ENCODE measurements at places on chromosomes 3 and 15. TPM values are rescaled to one million over a fixed set of nuclear protein-coding genes. Genes with fewer than 3 reads are reported as not detected.

CELSR3 gene
- total RNA-seq = 0.34 TPM

INSYN1 gene
- total RNA-seq = 20.9 TPM

C3orf70 gene
- total RNA-seq = 1.9 TPM

COL6A6 gene
- total RNA-seq = 0.57 TPM

MCF2L2 gene
- 1.4 TPM for total RNA-seq

- H3K36me3 ChIP-seq = no peaks in the 10 kb centered on the region
- peaks cover 11% of the 10 kb centered on the region for H3K4me1 ChIP-seq
- no peaks in the 10 kb centered on the region for H3K27me3 ChIP-seq
- no peak overlapping the region for H3K27ac ChIP-seq
- DNase-seq = no peak
Measured at GRCh38 chr15:86163816-86164215, 84.1 kb downstream of the AGBL1 start.

DNA sequence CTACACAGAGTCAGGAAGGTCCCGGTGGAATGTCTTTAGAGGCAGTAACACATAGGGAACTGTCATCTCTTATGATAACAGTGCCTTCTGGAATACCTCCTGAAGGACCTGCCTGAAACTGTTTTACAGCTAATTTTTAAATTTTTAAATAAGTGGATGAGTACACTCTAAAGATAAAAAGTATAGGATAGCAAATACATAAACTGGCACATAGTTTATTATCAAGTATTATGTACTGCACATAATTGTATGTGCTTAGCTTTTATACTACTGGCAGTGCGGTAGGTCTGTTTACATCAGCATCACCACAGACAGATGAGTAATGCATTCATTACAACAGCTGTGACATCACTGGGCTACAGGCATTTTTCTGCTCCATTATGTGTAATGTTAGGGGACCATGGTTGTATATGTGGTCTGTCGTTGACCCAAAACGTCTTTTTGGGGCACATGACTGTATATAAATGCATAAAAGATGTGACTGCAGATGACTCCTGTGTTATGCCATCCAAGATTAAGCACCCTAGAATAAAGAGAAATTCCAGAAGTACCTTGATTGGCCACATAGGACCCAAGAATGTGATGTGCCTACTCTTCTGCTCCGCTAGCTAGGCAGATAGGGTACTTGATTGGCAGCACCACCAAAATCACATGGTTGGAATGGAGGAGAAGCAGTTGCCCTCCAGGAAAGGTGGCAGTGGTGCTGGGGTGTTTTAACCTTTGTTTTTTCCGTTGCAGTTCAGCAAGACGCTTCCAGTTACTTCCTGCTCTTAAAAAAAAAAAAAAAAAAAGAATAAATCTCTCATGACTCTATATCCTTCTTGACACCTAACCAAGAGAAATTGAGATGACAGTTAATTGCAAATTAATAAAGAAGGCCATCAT, 3.3 kb downstream of the VPS8 start:
- H3K27ac ChIP-seq = no peak overlapping the region
- H3K36me3 ChIP-seq = no peaks in the 10 kb centered on the region
- DNase-seq = no peak
- H3K27me3 ChIP-seq = no peaks in the 10 kb centered on the region
- H3K4me1 ChIP-seq = peaks cover 5% of the 10 kb centered on the region

DNA sequence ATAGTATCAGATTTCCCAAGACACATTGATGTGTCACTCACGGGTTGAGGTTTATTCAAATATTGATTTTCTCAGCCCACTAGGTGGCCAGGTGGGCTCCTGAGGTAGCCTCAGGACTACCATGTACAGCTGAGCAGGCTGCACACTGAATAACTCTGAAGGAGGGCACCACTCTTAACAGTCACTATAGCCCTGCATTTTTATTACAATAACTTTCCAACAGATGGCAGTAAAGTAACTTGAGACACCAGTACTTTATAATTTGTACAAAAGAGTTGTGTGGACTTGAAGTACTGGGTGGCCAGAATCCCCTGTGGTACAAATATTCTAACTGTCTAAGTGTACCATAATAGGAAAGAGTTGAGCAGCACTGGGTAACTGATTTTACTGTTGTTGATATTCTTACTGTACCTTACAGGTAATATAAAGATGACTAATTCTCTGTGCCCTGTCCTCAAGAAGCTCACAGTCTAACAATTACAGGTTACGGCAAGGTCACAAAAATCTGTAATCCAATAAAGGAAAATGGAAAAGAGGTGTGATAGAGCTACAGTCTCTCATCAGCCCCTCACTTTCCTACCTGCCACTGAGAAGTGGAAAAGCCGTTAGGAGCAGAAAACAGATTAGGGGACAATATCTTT, 76.0 kb downstream of the ETFA start:
- no peaks in the 10 kb centered on the region for H3K4me1 ChIP-seq
- peaks cover 10% of the 10 kb centered on the region for H3K36me3 ChIP-seq
- H3K4me3 ChIP-seq = no peak overlapping the region

DNA sequence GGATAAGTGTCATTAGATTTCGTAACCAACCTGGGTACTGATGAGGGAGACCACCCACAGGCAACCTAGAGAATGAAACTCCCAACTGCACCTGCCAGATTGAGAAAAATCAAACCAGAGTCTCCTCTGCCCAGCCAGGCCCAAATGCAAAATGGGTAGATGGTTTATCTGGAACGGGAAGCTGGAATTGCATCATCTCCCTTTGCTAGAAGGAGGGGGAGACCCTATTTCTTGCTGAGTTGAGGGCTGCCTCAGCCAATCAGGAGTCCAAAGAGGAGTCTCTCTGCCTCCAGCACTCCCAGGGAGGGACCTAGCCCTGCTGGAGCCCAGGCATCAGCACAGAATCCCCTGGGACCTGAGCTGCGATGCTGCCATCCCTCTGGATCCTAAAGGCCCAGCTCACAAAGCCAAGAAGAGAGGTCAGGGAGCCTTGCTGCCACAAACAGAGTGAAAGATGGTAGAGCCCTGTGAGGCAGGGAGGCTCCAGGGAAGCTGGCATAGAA, 8.1 kb downstream of the RMDN3 start:
- peaks cover 23% of the 10 kb centered on the region for H3K36me3 ChIP-seq
- H3K4me3 ChIP-seq = no peak overlapping the region
- DNase-seq = no peak

GRCh38 chr3:52217409-52217805, 8.0 kb downstream of the TLR9 start:
- peaks cover 64% of the 10 kb centered on the region for H3K4me1 ChIP-seq
- peaks cover 37% of the 10 kb centered on the region for H3K36me3 ChIP-seq
- no peaks in the 10 kb centered on the region for H3K27me3 ChIP-seq
- H3K27ac ChIP-seq = peak overlapping the region; percentile 81
- no peak overlapping the region for H3K4me3 ChIP-seq

DNA sequence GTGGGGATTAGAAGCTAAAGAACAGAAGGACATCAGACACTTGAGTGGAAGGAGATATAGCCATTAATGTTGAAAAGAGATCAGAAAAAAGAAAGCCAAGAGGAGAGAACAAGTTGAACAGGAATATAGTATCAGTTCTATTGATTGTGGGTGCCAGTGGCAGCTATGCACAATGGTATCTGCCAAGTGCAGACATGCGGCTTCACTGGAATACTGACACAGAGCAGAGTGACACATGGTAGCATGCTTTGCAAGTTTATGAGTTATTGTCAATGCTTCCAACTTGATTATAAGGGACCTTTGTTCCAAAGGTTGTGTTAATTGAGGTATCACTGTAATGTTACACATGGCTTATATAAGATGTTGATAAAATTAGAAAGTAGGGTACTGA, 42.0 kb upstream of the TP63 start:
- H3K36me3 ChIP-seq = no peaks in the 10 kb centered on the region
- H3K4me1 ChIP-seq = no peaks in the 10 kb centered on the region
- peak overlapping the region; percentile 23 for H3K27ac ChIP-seq
- H3K27me3 ChIP-seq = no peaks in the 10 kb centered on the region
- H3K4me3 ChIP-seq = no peak overlapping the region

- H3K27me3 ChIP-seq = no peaks in the 10 kb centered on the region
- no peaks in the 10 kb centered on the region for H3K4me1 ChIP-seq
- DNase-seq = no peak
- H3K4me3 ChIP-seq = no peak overlapping the region
Measured at GRCh38 chr3:122689587-122689986, 8.9 kb downstream of the PARP14 start.

DNA sequence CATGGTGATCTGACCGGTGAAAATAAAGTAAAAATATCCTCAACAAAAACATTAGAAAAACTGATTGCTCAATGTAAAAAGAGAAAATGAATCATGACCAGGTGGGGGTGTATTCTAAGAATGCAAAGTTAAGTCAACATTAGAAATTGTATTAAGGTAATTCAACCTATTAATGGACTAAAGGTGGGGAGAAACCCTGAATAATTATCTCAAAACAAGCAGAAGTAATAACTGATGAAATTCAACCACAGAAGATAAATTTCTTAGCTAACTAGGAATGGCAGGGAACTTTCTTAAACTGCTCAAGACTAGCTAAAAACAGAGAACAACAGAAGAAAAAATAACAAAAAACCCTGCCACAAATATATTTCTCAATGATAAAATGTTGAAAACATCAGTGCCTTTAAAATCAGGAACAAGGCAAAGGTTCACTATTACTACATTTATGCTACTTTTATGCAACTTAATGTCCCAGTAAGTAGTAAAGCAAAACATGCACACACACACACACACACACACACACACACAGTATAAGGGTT, 204.4 kb upstream of the THBS1 start:
- DNase-seq = no peak
- no peaks in the 10 kb centered on the region for H3K27me3 ChIP-seq
- H3K4me3 ChIP-seq = no peak overlapping the region
- H3K36me3 ChIP-seq = no peaks in the 10 kb centered on the region
- no peak overlapping the region for H3K27ac ChIP-seq

- DNase-seq = no peak
- no peaks in the 10 kb centered on the region for H3K27me3 ChIP-seq
- H3K27ac ChIP-seq = no peak overlapping the region
- peaks cover under 1% of the 10 kb centered on the region for H3K4me1 ChIP-seq
- H3K4me3 ChIP-seq = no peak overlapping the region
Measured at GRCh38 chr3:169674090-169674489, 10.6 kb upstream of the MECOM start.
